ENCODE measurements at places on chromosomes 6 and 20.

- peak; percentile 40 for DNase-seq
Observed at GRCh38 chr6:36757206-36757605, 59.6 kb downstream of the RAB44 start.

DNA sequence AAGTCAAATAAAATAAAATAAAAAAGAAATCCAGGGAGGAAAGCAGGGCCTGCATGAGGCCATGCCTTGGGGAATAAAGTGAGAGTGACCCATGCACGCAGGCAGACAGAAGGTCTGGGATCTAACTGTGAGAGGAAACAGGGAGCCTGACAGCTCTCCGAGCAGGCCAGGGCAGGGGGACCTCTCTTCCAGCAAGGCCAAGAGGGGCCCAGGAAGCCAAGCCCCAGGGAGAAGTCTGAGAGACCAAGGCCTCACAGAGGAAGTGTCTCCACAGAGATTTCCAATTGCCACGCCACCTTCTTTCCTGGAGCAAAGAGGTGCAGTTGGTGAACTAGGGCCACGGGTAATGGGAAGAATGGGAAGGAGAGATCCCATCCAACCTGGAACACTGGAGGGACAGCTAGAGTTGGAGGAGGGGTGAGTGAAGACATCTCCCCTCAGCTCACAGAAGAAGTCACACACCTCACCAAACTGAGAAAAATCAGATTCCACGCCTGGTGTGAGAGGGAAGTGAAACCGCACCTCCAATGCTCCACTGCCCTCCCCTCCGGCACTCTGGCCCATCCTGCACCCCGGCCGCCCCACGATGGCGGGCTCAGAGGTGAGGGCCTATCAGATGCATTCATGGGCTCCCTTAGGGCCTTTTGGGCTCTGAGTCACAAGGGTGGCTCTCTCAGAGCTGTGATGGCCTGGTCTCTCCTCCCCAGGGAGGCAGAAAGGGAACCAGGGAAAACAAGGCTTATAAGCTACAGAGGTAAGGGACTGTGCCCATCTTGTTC, 25.1 kb upstream of the TAF8 start:
- DNase-seq, result no peak

DNA sequence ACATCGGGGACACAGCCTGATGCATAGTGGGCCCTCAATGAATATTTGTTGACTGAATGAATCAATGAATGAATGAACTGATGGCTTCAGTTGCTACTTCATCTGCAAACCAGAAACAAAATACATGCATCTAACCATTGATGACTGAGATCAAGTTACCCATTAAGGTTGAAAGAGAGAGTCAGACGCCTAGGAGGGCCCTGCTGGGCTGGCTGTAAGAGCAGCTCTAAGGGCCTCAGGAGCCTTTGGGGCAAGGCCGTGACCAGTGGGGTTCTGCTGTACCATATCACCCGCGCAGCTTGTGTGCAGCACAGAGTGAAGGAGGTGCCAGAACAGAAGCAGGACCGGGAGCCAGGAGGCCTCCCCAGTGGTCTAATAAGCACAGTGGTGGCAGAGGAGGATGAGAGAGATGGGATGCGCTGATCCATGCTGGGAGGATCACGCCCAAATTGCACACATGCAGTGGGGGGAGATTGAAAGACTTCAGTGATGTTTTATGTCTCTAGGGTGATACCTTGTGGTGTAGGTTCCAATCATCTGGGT, 96.1 kb upstream of the KCNG1 start:
- DNase-seq, result no peak

- DNase-seq, result no peak
Observed at GRCh38 chr20:49821870-49822331, 9.3 kb downstream of the SLC9A8 start.

- no peak for DNase-seq
Observed at GRCh38 chr20:53660078-53660909, 66.7 kb upstream of the ZNF217 start.

GRCh38 chr6:24929242-24929641, 6.5 kb downstream of the RIPOR2 start:
- no peak for DNase-seq

GRCh38 chr6:32662836-32663235, 3.6 kb downstream of the HLA-DQB1 start:
- DNase-seq, result no peak

DNA sequence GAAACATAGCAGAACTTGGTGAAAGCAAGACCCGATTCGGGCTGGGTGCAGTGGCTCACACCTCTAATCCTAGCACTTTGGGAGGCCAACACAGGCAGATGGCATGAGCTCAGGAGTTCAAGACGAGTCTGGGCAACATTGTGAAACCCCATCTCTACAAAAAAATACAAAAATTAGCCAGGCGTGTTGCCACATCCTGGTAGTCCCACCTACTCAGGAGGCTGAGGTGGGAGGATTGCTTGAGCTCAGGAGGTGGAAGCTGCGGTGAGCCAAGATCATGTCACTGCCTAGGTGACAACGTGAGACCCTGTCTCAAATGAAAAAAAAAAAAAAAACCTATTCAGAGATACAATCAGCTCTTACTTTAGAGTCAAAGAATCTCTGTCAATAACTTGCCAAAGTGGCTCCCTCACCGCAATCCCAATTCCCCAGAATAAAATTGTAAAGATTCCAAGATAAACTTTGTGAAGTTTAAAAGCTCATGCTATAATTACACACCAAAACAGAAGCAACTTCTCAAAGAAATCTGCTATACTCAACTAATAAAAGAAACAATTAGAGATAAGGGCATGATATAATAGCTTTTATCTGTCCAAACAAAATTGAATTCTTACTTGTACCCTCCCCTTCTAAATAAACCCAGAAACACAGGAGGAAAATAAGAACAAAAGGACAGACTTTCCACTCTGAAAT, 33.6 kb downstream of the CDK19 start:
- no peak for DNase-seq

GRCh38 chr6:111894272-111894671, 21.0 kb upstream of the FYN start:
- DNase-seq, result no peak

DNA sequence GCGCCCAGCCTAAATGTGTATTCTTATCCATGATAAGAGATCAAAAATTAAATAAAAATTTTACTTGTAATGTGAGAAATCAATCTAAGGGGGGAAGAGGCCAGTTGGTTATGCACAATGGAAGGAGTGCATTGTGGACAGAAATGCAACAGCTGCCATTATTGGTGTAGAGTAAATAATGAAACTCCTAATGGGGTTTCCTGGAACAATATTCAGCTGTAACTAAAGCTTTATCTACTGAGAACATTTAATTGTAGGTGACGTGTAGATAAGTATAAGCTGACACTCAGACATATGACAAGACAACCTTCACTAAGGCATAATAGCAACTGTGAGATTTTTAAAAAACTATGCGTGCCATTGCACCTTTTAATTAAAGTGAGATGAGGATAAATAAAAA, 71.4 kb downstream of the CEP57L1 start:
- no peak for DNase-seq

GRCh38 chr20:17833036-17833674, 133.4 kb downstream of the BANF2 start:
- DNase-seq, result no peak

DNA sequence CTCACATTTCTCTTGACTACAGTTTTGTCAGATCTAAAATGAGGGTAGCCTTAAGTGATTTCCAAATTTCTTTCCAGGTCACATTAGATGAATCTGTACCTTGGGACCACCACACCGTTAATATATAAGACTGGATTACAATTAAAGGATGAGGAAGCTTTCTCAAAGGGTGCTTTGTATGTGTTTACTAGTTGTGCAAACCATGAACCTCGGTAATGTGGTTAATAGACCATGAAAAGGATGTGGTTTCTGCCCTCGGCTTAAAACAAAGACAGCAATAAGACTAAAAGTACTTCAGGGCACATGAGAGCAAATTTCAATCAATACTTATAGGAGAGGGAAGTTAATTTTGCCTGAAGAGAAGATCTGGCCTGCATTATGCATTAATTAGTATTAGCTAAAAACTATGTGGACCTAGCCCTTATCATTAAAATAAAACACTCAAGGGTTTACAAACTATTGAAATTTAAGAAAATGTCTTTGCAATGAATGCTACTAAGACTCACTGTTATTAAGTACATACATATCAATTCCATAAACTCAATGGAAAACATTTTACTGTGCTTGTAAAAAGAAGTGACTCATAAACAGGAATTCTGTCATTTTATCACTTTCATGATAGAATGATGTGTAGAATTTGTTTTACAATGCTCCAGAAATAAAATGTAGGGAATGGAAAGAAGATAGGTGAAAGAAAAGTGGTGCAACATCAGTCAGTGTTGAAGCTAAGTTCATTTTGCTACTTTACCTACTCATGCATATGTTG, 936 bp upstream of the TMX4 start:
- DNase-seq, result no peak

- DNase-seq, result peak; percentile 51
Observed at GRCh38 chr20:36950414-36951197, 902 bp downstream of the SAMHD1 start.

- DNase-seq, result no peak
Observed at GRCh38 chr20:31559704-31560093, 45.4 kb upstream of the ID1 start.

Data from T-helper 17 cell (primary cell).